ENCODE measurements at places on chromosomes 2 and 18. TPM values are rescaled to one million over a fixed set of nuclear protein-coding genes. Genes with fewer than 3 reads are reported as not detected.

CHRND gene
- not detected for total RNA-seq

MYO5B gene
- 2.1 TPM for total RNA-seq

TLX2 gene
- not detected for total RNA-seq

EPC2 gene
- 10.3 TPM for total RNA-seq

CABLES1 gene
- 11.9 TPM for total RNA-seq

ZNF521 gene
- total RNA-seq: 18.1 TPM

Measured in mammary microvascular endothelial cell (primary cell).